Amniotic epithelial cell (primary cell): ENCODE measurements at places on chromosomes 1 and 21.

DNA sequence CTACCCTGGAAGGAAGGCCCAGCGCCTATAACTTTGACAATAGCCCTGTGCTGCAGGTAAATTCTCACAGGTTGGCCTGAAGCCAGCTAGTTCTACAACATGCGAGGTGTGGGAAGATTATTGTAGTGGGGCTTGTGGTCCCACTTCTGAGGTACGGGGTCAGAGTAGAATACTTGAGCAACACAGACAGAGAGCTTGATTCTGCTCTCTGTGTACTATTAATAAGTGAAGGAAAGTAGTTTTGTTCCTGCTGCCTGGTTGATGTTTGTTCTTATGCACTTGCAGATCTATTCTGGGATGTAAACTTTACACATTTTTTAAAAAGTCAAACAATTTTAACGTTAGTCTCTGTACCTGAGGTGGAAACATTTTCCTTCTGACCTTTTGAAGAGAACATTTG lies 80.4 kb downstream of the LAMC1 start:
- DNase-seq, result no peak

- DNase-seq, result no peak
Measured at GRCh38 chr1:84390226-84390625, 8.1 kb upstream of the DNASE2B start.

GRCh38 chr1:55716610-55717009 lies 501.4 kb upstream of the USP24 start:
- peak; percentile 88 for DNase-seq

GRCh38 chr21:31398574-31398973 lies 54.5 kb upstream of the TIAM1 start:
- DNase-seq, result no peak

- DNase-seq, result no peak
Measured at GRCh38 chr1:67749263-67749843, 64.4 kb downstream of the GADD45A start.

DNA sequence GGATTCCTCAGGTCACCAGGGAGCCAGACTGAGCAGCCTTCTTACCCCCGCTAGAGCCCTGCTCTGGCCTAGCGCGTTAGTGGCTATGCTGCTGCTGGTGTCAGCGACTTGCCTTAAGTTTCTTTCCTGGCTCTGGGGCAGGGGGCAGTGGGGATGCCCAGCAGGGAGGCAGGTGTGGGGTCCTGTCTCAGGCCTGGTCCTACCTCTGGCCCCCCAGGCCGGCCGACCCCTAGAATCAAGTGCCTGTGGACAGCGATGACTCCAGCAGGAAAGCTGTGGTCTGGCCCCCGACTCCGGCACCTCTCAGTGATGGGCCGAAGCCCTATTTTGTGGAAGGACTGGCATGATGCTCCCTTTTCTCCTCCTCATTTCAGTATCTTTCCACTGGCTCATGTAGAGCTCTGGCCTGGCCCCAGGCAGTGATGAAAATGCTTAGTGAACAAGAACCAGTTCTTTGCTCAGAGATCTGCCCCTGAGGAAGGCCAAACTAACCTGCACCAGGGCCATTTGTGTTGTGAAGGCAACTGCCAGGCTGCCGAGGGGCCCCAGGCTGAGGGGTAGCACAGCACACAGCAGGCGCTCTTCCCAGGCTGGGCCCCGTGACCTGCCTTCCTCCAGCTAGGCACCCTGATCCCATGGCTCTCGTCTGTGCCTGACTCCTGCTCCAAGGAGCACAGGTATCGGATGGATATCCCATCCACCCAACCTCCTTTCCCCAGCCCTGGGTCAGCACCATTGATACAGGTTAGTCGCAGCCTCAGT lies 23.7 kb downstream of the MRPL37 start:
- DNase-seq, result no peak
